ENCODE measurements at places on chromosomes 13 and 19.

GRCh38 chr13:113509989-113510388 is 19.5 kb upstream of the DCUN1D2 start:
- DNase-seq: no peak

DNA sequence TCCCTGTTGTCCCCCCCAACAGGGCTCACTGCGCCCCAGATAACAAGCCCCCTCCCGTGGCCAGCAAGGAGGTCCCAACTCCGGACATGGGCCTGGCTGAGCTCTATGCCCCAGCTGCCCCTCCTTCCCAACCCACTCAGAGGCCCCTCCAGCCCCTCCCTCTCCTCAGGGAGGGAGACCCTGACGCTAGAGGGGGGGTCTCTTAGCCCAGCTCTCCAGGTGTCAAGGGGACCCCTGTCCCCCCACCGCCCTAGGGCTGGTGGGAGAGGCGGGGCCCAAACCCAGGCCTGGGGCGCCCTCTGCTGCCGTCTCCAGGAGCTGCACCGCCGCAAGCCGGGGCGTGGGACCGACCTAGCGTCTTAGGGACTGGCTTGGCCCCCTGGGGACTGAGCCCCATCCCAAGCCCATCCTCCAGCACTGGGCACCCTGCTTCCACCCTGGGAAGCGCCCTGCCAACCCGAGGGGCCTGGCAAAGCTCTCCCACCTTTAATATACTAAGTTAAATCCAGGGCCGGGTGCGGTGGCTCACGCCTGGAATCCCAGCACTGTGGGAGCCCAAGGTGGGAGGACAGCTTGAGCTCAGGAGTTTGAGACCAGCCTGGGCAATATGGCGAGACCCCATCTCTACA is 1.4 kb downstream of the GRIN3B start:
- DNase-seq: peak; percentile 18

- DNase-seq: no peak
These were observed 41.2 kb downstream of the POLR1D start for GRCh38 chr13:27662738-27663470.

DNA sequence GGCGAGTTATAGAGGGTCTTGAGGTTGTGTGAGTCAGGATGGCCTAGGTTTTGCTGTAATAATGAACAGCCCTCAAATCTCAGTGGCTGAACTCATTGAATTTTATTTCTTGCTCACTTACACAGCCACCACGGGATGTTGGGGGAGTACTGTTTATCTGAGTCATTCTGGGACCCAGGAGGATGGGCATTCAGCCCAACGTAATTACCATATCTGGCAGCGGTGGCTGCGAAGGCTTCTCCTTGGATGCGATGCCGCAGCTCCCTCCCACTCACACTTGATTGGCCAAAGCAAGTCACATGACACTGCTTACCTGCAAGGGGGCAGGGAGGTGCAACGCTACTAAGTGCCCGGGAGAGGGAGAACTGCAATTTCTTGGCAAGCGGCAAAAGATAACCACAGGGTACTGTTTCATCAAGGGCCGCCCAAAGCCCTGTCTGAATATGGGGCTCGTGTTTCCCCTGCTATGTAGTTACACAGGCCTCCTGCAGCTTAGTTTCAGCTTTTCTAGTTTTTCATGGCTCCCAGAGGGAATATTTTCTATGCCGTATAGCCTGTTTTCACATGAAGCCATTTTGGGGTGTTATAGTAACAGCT is 19.9 kb downstream of the ZSWIM9 start:
- DNase-seq: peak; percentile 97

DNA sequence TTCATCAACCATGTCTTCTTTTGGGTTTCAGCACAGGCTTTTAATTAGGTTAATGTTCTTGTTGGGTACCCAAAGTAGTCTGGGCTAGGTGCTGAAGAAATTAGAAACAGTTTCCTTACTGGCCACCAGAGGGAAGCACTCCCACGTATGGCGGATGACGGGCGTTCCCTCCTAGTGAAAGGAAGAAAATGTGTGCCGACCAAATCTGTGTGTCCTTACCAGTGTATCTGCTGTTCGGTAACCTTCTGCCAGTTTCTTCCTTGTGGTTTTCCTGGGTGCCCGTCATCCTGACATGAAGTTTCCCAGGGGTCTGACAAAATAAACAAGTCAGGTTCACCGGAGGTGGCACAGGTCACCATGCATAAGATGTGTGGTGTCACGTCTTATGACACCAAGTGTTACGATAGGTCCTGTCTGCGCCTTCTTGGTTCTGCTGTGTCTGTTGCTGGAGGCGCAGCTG is 6.0 kb upstream of the WDR88 start:
- peak; percentile 53 for DNase-seq
